T-cell (primary cell): ENCODE measurements at places on chromosomes 2 and 18. TPM values are rescaled to one million over a fixed set of nuclear protein-coding genes. Genes with fewer than 3 reads are reported as not detected.

RGPD3 gene
- 0.43 TPM for total RNA-seq

CKAP2L gene
- 0.32 TPM for total RNA-seq

STARD6 gene
- not detected for total RNA-seq

MXD1 gene
- total RNA-seq: 34.5 TPM

ACTR3 gene
- total RNA-seq: 228 TPM

MAP3K19 gene
- total RNA-seq: not detected

CCDC74B gene
- not detected for total RNA-seq

ACKR3 gene
- total RNA-seq: 3.6 TPM

MBP gene
- total RNA-seq: 152 TPM
